Lung (tissue), 17 donors: ENCODE measurements at places on chromosomes 6 and 20.

GRCh38 chr6:72746276-72746675, 124.4 kb downstream of the KCNQ5 start:
- DNase-seq: no peak

DNA sequence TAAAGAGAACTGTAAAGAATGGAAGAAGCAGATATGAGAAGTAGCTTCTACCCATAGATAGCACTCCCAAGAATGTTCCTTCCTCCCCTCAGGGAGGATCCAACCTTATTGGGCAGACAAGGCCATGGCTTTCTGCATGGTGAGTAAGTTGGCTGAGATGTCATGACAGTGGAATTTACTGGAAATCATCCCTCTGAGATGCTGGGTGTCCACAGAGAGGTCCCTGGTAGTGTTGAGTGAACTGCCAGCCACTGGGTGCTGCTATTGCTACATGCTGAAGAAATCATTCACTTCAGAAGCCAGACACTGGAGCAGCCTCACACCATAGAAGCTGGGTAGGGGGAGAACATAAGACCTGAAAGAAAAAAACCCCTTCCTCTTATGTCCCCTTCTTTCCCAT, 46.4 kb upstream of the FERMT1 start:
- no peak for DNase-seq

GRCh38 chr6:43897571-43898302, 127.7 kb downstream of the VEGFA start:
- no peak for DNase-seq

DNA sequence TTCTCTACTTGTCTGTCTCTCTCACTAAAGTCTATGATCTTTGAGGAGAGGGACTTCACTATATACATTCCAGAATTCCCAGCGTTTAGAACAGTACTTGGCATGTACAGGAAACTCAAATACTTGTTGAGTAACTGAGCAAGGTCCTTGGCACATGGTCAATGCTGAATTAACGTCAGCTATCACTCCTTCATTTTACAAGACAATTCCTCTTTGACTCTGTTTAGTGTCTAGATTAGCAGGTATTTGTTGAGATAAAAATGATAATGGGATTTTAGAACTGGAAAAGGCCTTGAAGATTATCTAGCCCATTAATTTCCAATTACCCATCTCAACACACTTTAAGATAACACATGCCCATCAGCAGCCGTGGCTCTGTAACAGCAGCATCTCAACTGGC, 6.6 kb upstream of the GUCA1B start:
- DNase-seq: no peak

DNA sequence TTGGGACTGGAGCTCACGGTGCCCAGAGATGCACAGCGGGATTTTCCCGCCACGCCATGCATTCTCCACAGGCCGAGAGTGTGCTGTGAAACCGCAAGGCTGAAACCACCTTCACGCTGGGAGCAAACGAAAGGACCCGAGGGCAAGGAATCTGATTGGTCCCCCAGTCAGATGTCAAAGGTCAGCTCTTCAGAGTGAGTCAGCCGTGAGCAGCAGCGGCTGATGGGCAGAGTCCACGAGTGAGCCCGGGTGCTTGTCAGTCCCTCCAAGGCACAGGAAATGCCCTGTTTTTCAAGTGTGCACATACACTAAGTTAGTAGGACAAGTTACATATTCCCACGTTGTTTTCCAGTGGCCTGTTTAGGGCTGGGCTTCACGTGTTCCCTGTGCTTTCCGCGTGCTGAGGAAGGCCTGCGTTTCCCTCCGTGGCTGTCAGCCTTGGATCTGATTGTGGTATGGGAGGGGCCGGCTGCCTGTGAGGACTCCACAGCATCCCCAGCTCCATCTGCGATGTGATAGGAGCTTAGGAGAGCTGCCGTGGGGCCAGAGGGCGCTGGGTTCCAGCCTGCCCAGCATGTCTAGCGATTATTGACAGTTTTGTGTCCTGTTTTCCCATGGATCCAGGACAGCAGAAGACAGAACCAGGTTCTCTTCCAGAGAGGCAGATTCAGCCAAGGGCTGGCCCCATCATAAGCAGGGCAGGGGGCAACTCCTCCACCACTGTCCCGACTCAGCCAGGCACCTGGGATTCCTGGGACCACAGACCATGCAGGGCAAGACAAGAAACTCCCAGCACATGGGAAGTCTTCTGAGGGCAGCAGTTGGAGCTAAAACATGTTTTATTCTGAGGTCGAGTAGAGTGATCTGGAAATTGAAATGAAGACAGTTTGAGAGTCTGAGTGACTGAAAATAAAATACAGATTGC, 38.2 kb upstream of the FRMD1 start:
- DNase-seq: peak; percentile 11

DNA sequence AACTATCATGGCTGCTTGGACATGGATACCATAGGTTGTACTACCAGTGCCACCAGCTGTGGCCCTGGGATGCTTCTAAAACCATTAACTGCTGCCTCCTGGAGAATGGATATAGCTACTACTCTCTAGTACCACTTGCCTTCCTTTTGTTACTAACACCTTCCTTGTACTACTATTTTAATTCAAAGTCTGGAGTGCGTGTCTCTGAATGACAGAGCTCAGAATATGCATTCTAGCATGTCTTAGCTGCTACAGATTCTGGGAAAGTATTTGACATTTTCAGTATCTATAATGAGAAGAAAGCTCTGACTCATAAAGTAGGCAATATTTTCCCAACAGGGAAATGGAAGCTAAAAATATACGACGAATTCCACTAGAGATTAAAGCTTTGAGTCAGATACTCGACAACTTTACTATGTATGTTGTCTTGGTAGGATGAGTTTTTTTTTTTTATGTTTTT, 112.3 kb downstream of the PFDN4 start:
- DNase-seq: no peak

GRCh38 chr6:122713138-122713537, 66.4 kb upstream of the FABP7 start:
- DNase-seq: no peak

GRCh38 chr6:26473429-26473757, 15.6 kb downstream of the BTN2A1 start:
- no peak for DNase-seq

DNA sequence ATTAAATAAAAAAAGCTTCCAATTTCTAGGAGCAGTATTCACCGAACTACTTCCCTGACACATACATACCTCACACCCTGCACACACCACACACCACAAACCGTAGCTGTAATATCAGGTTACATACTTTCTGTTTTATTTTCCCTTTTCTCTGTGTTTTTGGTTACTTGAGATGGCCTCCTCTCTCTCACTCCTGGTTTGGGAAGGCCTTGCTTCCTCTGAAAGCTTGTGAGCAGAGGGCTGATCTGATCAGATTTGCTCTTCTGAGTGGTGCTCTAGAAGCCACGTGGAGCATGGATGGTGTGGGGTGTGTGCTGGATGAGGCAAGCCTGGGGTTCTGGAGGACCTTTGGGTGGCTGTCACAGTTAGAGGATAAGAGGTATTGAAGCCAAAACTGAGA, 20.9 kb downstream of the UTRN start:
- no peak for DNase-seq

- DNase-seq: no peak
Observed at GRCh38 chr6:134551245-134551960, 233.5 kb upstream of the SGK1 start.

- no peak for DNase-seq
Observed at GRCh38 chr6:31308845-31309175, 36.9 kb upstream of the HLA-C start.

DNA sequence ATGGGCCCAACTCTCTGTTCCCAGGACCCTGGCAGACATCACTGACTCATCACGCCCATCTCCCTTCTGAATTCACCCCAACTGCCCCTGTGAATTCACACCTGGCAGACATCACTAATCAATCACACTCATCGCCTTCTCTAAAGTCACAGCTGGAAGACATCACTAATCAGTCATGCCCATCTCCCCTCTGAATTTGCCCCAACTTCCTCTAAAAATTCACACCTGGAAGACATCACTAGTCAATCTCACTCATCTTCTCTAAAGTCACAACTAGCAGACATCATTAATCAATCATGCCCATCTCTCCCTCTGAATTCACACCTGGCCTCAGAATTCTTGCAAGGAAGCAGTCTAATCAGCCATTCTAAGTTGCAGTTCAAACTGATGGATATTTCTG, 111.1 kb downstream of the FOXA2 start:
- DNase-seq: no peak

GRCh38 chr6:104017410-104018381, 842.0 kb downstream of the HACE1 start:
- DNase-seq: no peak

- no peak for DNase-seq
Observed at GRCh38 chr20:1651268-1652058, 6.1 kb downstream of the SIRPG start.

GRCh38 chr6:139325686-139326085, 33.9 kb upstream of the TXLNB start:
- DNase-seq: no peak

- DNase-seq: no peak
Observed at GRCh38 chr20:38369389-38369788, 23.1 kb downstream of the LBP start.

GRCh38 chr6:33915134-33915533, 111.3 kb upstream of the MLN start:
- peak; percentile 47 for DNase-seq

- DNase-seq: no peak
Observed at GRCh38 chr6:123564361-123564760, 72.4 kb downstream of the TRDN start.

DNA sequence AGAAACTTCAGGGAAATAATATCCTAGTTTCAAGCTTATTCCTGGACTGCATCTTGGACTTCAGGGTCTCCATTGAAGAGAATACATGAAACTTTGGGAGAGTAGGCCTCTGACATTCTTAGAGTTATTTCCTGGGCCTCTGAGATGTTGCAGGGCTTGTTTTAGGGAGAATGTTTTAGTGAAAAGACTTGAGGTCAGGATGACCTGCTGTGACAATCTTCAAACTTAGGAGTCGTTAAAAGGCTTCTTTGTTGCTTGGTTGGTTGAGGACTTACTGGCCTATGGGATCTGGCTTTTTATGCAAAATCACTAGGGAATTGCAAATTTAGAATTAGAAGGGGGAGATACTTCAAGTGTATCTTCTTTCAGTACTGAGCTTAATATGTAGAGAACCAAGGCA, 613.2 kb upstream of the FLRT3 start:
- DNase-seq: no peak
